ENCODE measurements at places on chromosomes 7 and 10.

GRCh38 chr10:17464545-17464944, 10.2 kb upstream of the ST8SIA6 start:
- no peak for DNase-seq

GRCh38 chr10:99318048-99318447, 11.1 kb upstream of the CNNM1 start:
- DNase-seq, result no peak

GRCh38 chr10:21372651-21373410, 152.7 kb downstream of the SKIDA1 start:
- DNase-seq, result peak; percentile 48

- no peak for DNase-seq
These were observed 180.2 kb downstream of the PTPN20 start for GRCh38 chr10:47091421-47091820.

DNA sequence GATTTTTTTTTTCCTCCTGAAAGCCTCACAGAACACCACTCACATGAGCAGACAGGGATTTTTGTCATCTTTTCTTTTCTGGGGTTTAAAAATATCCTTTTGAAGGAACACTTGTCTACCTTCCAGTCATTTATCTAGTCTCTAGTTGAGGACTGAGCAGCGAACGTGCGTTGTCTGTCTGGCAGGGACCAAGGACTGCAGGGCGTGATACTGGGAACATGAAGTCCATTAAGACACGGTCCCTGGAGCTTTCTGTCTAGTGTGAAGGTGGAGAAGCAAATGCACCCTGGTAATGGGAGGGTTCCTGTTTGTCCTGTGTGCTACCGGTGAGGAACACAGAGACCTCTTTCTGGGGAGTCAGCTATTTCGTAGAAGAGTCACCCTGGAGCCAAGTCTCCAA, 207.4 kb downstream of the TMEM178B start:
- DNase-seq, result no peak

DNA sequence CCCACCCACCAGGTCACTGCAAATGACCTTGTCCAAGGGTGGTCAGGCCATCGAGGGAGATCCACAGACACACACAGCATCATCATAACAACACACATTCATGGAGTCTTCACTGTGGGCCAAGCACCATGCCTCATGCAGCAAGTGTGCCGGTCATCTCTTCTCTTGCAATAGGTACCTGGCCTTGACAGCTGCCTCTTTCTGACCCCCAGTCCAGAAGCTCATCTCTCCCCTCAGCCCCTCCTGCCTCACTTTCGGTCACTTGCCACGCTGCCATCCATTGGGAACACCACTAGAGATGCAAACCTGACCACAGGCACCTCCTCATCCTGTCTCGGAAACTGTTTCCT, 75.9 kb downstream of the OAT start:
- no peak for DNase-seq

GRCh38 chr10:59177031-59177797, 771 bp downstream of the PHYHIPL start:
- peak; percentile 4 for DNase-seq

- DNase-seq, result no peak
These were observed 114.1 kb downstream of the ICA1 start for GRCh38 chr7:8147760-8148463.

- peak; percentile 54 for DNase-seq
These were observed 393 bp downstream of the ZNF467 start for GRCh38 chr7:149772956-149773434.

DNA sequence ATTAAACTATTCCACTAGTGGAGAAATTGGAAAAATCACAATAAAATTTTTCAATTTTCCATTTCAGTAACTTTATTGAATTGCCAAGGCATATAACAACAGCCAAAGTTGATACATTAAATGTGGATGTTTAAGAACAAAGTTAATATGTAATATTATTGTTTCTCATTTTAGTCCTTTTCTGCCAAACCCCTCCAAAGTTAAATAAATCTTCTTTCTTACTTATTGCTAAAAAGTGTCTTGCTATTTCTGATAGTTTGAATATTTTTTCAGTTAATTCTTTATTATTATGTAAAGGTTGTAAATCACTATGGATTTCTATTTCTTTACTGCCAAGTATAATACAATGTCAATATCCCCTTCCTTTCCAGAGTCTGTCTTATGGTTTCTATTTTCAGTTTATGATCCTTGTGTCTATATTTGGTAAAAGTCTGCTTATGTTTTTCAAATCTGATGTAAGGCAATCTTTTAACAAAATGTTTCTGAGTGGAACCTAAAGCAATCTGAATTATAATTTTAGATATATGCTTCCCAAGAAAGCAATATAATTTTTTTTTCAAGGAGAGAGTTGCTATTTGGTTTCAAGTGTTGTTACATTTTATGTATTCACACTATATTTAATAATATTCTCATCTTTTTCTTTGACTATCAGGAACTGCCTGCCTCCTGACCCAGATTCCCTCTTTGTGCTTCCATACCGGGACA, 80.3 kb upstream of the RHOBTB1 start:
- no peak for DNase-seq

DNA sequence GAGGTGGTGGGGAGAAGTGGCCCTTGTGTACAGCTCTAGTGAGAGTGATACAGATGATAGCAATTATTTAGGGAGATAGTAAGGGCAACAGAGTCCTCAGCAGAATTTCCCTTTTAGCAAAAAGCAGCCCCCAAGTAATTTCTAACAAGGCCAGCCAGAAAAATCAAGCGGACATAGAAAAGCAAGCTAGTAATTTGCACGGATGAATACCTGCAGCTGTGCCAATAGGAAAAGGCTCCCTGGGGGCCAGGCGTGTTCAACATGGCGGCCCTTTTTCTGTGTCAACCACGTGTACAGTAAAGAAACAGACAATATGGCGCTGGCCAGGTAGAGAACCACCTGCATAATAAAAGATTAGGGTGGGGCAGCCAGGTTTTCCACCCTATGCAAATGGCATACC, 7.4 kb downstream of the MCM10 start:
- DNase-seq, result no peak

- no peak for DNase-seq
These were observed 235.2 kb downstream of the ZMYND11 start for GRCh38 chr10:370449-370825.

- peak; percentile 85 for DNase-seq
These were observed 1.3 kb upstream of the CUL1 start for GRCh38 chr7:148697256-148698006.

- no peak for DNase-seq
These were observed 219.3 kb upstream of the TAC1 start for GRCh38 chr7:97512441-97513207.

- no peak for DNase-seq
These were observed 8.3 kb upstream of the EDRF1 start for GRCh38 chr10:125711110-125711750.

- no peak for DNase-seq
These were observed 29.7 kb upstream of the ANTXRL start for GRCh38 chr10:46257099-46257498.

GRCh38 chr7:70953331-70953741, 178.6 kb upstream of the GALNT17 start:
- no peak for DNase-seq

DNA sequence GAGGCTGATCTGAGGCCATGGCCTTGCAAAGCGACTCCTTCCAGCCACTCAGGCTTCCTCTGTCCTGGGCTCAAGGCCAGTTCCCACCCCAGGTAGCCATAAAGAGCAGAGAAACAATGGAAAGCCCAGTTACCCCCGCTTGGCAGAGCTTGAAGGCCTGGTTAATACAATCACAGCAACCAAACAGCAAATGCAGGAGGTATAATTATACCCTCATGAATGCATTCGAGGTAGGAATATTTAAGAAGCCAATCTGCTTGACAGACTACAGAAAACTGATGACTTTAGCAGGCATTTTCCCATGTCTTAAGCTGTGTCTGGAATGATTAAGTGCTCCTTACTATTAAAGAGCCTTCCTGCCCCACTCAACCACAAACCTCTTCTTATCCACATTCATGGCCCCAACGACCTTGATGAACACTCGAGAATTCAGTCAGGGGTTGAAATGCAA, 114.1 kb upstream of the MACROH2A2 start:
- no peak for DNase-seq

DNA sequence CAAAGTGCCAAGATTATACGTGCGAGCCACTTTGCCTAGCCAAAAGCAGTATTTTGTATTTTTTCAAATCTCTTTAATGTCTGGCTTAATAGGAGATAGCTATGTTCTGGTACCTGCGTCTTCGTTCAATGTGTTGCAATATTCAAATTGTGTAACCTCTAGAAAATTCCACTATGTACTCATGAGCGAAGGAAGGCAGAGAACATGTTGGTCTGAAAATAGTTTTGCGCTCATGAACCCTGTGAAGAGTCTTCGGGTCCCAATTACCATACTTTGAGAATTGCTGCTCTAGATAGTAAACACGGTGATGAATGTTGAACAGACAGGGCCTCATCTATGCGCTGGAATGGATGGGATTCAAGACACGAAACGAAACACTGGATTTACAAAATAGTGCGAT, 2.7 kb upstream of the SUV39H2 start:
- DNase-seq, result no peak

GRCh38 chr10:35396560-35397434, 60.5 kb downstream of the CCNY start:
- no peak for DNase-seq

DNA sequence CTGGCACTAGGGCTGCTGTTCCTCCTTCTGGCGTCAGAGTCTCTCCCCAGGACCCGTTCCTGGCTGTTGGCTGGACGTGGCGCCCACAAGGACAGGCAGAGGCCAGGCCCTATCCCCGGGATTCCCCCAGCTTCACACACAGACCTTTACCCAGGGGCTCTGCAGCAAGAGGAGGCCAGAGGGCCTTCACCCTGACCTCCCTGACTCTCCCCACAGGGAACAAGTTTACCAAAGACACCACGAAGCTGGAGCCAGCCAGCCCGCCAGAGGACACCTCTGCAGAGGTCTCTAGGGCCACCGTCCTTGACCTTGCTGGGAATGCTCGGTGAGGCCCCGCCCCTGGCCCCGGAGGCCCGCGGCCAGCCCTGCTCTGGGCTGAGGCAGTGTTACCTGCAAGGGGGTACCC, 82.2 kb downstream of the GTF2IRD1 start:
- no peak for DNase-seq

- DNase-seq, result no peak
These were observed 605.9 kb downstream of the KCNMA1 start for GRCh38 chr10:77031531-77032187.

DNA sequence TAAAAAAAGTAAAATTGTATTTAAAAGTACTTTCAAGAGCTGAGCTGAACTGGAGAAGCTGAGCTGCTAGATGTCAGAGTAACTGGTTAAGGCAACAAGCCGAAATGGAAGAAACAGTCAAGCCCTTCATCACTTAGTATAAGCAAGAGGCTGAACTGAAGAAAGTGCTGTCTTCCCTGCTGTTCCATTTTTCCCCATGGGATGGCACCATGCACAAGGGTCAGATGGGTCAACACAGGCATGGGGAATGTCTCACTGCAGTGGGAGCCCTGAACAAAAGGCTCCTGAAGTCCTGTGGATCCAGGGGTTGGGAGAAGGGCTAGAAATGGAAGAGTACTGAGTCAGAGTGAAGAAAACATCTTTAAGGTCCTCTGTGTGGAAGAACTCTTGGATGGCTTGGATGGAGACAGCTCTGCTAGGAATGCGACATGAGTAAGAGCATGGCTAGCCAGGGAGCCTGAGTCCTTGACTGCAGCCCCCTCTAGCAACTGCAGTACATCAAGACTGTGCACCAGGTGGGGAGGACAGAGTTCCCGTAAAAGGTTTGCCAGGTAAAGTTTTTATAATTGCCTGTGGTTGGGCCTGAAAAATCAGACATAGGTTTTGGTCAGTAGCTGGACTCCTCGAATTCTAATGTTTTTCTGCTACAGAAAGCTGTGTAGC, 348.3 kb downstream of the GPR158 start:
- no peak for DNase-seq

GRCh38 chr7:90520484-90520883, 51.0 kb downstream of the PTTG1IP2 start:
- no peak for DNase-seq

DNA sequence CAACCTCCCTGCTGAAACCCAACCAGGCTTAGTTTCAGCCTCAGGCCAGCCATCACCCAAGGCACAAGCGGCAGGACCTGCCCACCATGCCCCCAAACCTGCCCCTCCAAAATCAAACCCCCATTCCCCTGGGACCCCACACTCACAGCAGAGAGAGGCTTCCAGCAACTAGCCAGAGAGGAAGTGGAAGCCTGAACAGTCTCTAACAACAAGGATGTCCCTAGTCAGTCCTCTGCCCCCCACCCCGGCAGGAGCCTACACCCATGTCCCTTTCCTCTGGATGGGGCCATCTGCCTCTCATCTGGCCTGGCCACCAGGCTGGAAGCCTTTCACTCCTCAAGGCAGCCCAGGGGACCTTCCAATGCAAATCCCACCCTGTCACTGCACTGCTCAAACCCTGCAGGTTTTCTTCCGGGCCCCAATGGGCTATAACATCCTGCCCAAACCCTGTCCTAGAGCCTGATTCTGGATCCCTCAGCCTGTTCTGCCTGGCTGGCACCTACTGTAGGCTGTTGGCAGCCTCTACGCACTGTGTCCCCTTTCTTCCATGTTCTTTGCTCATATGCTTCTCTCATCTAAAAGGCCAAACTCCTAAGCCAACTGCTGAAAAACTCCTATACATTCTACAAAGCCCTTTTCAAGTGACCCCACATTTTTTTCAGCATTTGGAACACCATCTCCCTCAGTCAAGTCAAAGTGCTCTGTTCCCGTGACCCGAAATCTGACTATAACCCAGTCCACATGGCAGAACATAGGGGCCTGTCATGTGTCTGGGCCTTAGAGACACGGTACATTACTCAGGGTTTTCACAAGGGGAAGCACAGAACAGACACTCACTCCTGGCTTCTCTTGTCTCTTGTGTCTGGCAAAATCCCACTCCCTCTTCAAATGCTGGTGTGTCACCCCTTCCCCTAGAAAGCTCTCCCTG, 253.3 kb downstream of the TNS3 start:
- DNase-seq, result no peak

DNA sequence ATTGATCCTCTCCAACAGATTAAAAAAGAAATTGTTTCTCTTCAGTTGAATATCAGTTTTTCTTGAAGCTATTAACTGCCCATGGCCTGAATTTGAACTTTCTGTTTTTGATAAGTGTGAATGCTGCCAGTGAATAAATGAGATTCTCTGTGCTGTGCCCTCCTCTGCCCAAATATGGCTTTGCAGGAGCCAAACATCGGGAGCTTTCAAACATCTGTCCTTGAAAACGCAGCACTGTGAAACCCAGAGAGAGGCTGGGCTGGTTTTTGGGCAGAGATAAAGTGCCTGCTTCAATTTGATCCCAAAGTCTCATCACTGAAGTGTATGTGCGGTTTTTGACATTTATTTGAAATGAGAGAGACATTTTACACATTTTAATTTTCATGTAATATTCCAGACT, 268.3 kb upstream of the SHH start:
- no peak for DNase-seq

GRCh38 chr7:83586281-83586680, 62.7 kb downstream of the SEMA3E start:
- no peak for DNase-seq

DNA sequence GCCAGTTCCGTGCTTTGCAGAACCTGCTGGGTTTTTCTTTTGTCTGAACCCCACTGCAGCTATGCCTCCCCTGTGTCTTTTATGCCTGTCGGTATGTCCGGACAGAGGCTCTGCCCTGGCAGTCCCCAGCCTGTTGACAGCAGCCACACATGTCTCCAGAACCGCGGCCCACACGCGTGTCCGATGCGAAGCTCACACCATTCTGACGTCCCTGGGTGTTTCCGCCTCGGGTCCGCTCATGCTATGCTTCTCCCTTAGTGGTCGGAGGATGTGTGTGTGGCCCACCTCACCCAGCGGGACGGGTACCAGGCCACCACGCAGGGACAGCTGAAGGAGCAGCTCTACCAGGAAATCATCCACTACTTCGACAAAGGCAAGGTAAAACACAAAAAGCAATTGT, 164.6 kb upstream of the NPS start:
- DNase-seq, result no peak
